ENCODE measurements at places on chromosomes 1 and 21.

- no peak for DNase-seq
Observed at GRCh38 chr1:30310966-30311742, 412.2 kb downstream of the MATN1 start.

DNA sequence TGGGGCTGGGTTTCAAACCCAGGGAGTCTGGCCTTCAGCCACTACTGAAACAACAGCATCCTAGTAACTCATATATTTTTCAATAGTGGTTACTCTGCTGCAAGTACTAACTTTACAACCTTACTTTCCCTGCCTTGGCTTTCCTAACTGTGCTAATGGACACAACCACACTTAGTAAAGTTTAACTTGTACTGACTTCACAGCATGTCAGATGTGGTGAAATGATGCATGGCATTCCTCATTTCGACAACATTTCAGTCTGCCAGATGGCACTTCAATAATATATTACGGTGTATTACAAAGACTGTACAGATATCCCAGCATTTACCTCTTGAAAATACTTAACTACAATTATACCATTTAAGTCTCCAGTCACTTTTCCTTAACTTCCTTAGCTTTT lies 27.8 kb downstream of the LRRC7 start:
- DNase-seq: no peak

GRCh38 chr1:245156736-245157505 lies 2.1 kb downstream of the KIF26B start:
- peak; percentile 21 for DNase-seq

- DNase-seq: peak; percentile 27
Observed at GRCh38 chr1:6438047-6438525, 13.5 kb downstream of the ESPN start.

Data from H4 (cell line).